ENCODE measurements at places on chromosomes 2 and 18. TPM values are rescaled to one million over a fixed set of nuclear protein-coding genes. Genes with fewer than 3 reads are reported as not detected.

DNA sequence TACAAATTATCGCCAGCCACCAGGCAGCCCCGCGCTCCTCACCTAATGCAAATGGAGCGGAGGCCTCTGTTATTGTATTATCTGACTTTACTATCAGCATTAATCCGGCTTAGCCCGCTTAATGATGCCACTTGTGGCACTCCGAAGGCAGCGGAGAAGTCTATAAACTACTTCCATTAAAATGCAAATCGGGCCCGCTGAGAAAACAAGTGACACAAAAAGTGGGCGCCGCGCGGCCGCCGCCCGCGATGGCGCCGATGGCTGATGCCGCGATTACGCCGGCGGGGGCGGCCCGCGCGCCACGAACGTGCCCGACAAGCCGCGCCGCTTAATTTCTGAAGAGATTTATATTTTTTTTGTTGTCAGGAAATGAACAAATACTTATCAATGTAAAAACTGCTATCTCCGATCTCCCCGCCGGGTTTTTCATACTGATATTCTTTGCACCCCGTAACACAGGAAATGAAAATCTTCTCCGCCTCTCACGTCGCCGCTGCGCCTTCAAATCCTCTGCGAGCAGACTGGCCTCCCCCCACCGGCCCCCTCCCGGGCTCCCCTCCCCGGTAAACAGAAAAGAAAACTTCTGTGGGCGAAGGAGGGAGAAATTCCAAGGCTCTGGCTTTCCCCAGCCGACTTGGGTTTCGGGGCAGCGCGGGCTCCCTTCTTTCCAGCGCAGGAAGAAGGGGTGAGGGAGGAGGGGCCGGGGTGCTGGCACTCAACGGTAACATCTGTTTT, 221.8 kb downstream of the INSIG2 start:
- DNase-seq, result no peak

DNA sequence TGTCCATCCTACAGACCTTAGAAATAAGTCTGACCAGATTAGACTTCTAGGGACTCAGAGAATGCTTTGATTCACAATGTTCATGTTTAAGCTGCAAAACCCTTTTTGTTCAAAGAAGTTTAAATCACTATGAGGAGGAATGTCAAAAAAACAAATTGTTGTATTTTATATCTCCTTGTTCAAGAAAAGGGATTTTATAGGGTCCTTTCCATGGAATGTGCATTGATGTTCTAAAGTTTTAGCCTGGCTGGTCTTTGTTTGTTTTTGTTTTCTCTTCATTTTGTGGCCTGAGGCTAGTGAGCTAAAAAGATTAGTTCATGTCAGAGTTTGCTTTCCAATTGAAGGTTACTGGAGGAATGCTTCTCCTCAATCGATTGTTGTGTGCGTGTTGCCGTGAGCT, 77.2 kb downstream of the MGAT5 start:
- no peak for DNase-seq

Gene OLA1
- 54.1 TPM for total RNA-seq

DNA sequence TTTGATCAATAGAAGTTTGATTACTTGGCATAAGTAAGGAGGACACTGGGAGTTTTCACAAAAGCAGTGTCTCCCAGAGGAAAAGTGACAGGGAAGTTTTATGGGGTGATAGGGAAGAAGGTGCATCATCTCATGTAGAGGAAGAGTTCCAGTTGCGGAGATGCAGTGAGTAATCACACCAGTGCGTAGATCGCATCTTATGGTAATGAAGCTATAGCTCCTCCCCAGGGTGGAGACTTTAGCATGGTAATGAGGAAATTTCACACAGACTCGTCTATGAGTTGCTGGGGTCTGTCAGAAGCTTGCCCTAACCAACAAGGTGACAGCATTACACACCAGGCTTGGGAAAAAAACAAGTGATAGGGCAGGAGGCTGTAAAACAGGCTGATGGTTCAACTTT, 49.0 kb downstream of the KYNU start:
- DNase-seq, result no peak

- no peak for DNase-seq
Observed at GRCh38 chr18:76443519-76444445, 51.3 kb downstream of the ZNF516 start.

Gene FOXD4L1
- not detected for total RNA-seq

- no peak for DNase-seq
Observed at GRCh38 chr2:237202288-237203030, 116.8 kb downstream of the COPS8 start.

DNA sequence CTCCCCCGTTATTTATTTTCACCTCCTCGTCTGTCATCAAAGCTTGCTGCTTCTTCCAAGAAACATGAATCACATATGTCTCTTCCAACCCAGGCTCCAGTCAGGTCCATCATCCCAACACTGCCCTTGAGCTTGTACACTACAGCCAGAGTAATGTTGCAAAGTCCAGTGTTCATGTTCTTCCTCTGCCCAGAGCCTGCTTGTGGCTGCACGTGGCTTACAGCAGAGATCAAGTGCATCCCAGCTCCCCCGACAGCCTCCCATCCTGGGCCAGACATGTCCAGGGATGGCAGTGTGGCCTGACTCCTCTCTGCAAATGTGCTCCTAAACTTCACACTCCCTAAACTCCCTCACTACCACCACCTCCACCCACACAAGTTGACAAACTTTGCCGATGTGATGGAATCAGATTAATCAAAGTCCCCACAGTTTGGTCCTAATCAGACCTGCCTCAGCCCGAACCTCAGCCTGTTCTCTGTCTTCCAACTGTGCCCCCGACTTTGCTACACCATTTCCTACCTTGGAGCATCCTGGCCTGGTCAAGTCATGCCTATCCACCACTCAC, 54.2 kb upstream of the MAPRE3 start:
- DNase-seq, result no peak

DNA sequence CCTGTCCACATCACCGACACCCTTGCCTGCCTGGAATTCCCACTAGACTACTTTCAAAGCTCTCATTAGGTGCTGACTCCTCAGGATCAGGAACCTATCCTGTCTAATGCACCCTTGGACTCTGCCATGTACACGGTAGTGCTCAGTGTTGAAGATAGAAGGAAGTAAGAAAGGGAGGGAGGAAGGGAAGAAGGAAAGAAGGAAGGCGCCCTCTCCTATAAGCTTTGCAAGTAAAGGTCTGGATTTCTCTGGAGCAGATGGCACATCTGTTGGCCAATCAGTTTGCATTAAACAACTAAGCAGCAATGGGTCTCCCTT, 45.3 kb downstream of the SCTR start:
- DNase-seq, result no peak

- no peak for DNase-seq
Observed at GRCh38 chr2:204505488-204505887, 39.8 kb upstream of the PARD3B start.

DNA sequence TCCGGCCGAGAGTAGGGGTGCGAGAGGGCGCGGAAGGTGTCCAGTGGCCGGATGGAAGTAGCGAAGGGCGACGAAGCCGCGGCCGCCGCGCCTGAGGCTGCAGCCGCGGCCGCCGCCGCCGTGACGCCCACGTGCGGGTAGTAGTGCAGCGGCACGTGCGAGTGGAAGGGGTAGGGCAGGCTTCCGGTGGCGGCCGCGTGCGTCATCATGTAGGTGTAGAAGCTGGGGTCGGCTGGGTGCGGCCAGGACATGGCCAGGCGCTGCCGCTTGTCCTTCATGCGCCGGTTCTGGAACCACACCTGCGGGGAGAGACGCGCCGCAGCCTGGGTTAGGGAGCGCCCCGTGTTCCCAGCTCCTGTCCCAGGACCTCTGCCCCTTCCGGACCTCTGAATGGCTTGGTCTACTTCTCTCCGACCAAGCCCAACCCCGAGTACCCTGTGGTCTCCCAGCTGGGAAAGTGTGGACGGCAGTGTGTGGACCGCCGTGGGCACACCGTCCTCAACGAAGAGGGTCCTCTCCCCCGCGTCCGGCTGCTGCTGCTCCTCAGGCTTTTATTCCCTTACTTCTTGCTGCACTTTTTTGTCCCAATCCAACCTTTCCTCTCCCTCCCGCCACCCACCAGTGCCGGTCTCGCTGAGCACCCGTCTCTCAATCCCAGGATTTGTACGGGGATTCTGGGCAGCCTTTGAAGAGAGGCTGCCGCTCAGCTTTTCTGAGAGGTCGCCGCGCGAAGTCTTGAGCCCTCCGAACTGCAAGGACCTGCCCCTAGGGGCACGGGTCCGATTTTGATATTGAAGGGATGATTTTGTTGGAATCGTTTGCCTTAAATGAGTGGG, 3.0 kb downstream of the EVX2 start:
- DNase-seq, result no peak

Gene LRATD1
- 1.6 TPM for total RNA-seq

- DNase-seq, result no peak
Observed at GRCh38 chr2:101734505-101735165, 37.1 kb downstream of the MAP4K4 start.

GRCh38 chr2:40370007-40370395, 81.9 kb downstream of the SLC8A1 start:
- DNase-seq, result no peak

- DNase-seq, result no peak
Observed at GRCh38 chr2:101533561-101534148, 58.7 kb upstream of the RFX8 start.

Gene UGT1A3
- not detected for total RNA-seq

- DNase-seq, result no peak
Observed at GRCh38 chr18:46009125-46009840, 42.2 kb upstream of the EPG5 start.

Gene TMEM198
- total RNA-seq, result 6.2 TPM

Gene PRKRA
- 50.7 TPM for total RNA-seq

DNA sequence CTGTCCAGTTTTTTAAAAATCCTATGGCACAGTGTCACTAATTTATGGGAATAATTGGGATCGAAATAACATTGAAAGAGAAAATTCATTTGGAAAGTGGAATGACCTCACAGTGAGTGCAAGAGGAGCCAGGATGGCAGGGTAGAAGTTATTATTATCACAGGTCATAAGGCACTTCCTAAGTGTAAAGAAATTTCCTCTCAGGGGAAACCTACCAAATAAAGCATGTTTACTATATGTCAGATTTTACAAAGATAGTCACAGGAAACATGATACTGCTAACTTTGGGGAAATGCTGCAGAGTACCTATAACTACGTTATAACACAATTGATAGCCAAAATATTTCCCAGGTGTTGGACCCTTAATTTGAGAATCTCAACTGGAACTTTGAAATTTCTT, 226.3 kb upstream of the SMAD7 start:
- DNase-seq, result no peak

DNA sequence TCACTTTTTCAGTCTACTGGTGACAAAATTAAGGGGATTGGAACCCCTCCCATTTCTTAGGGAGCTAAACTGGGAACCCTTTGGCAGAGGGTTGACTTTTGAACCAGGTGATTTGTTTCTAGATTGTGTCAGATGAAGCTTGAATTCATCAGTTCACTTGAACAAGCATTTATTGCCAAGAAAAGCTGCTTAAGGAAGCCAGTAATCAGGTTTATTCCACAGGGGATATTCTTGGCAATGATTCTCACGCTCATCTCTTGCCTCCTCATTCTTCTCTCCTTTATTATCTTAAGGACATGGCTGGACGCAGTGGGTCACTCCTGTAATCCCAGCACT, 101.0 kb downstream of the ALPK2 start:
- DNase-seq, result no peak

Gene RAB10
- total RNA-seq, result 82.4 TPM

DNA sequence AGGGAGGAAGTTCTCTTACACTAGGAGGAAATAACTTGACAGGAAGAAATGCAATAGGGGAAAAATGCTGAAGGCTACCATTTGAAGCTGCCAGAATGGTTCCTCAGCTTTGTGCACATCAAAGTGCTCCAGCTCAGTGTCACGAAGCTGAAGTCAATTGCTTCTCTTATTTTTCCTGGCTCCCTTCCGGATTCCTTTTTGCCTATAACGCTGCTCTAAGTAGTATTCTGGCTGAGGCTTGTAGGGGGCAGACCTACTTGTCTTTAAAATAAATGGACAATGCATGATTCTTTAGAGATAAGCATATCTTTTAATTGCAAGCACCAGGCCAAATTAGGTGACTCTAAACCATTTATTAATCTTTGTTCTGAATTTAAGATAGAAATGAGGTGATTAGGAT, 60.3 kb upstream of the SCN1A start:
- no peak for DNase-seq

Gene PLEKHH2
- total RNA-seq, result 23.8 TPM

Gene SLC4A5
- 1.8 TPM for total RNA-seq

Gene TANC1
- total RNA-seq, result 72.5 TPM

GRCh38 chr2:214837466-214837865, 28.0 kb upstream of the BARD1 start:
- no peak for DNase-seq

DNA sequence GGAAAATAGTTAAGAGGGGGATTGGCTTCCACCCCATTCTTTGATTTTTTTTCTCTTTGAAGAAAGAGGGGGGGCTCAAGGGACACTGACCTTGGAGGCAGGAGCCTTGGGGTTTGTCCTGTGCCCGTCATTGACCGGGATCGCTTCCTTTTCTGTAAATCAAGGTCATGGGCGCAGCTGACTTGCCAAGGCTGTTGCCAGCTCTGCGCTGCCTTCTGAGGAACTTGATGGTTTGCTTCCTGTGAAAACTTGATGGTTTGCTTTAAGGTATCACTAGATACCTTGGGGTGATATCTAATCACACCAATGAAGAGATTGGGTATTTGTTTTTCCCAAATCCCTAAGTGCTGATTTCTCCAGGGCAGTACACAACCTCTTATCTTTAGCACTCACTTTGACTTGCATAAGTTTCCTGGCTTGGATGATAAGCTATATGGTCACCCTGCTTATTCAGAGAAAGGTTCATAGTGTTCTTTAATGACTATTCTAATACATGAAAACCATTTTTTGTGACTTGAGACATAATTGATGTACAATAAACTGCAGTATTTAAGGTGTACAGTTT, 56.0 kb downstream of the DGKD start:
- DNase-seq, result no peak

GRCh38 chr2:150575861-150576260, 88.4 kb upstream of the RND3 start:
- no peak for DNase-seq

Gene RESP18
- not detected for total RNA-seq

Measured in omental fat pad (tissue), 4 donors.